ENCODE measurements at places on chromosomes 6 and 20. TPM values are rescaled to one million over a fixed set of nuclear protein-coding genes. Genes with fewer than 3 reads are reported as not detected.

Gene ADGRG6
- 15.3 TPM for total RNA-seq

GRCh38 chr6:106324726-106325335 is 729 bp downstream of the ATG5 start:
- DNase-seq: no peak

- peak; percentile 69 for DNase-seq
Measured at GRCh38 chr6:169618526-169619490, 83.0 kb downstream of the WDR27 start.

- no peak for DNase-seq
Measured at GRCh38 chr20:12599494-12599893, 409.3 kb upstream of the SPTLC3 start.

DNA sequence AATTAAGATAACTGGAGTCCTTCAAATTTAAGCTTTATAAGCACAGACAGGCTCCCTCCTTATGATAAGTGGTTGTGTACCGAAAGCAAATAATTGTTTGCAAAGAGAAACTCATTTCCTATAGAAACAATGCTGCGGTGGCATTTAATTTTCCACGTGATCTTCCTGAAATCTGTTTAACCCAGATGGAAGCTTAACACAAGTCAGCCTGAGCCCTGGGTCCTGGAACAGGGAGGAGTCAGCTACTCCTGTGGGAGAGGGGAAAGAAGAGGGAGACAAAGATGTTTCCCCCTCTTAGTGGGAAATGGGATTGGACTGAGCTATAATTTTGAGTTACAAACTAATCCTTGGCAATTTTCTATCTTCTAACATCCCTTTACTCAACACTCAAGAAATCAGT is 136.5 kb downstream of the ELOVL4 start:
- no peak for DNase-seq
